ENCODE measurements at places on chromosomes 2 and 18. TPM values are rescaled to one million over a fixed set of nuclear protein-coding genes. Genes with fewer than 3 reads are reported as not detected.

Gene BOK
- total RNA-seq, result 6.7 TPM

Gene LYPD6B
- total RNA-seq, result 1.7 TPM

GRCh38 chr2:129550536-129550935 lies 428.9 kb upstream of the RAB6C start:
- no peak for DNase-seq

DNA sequence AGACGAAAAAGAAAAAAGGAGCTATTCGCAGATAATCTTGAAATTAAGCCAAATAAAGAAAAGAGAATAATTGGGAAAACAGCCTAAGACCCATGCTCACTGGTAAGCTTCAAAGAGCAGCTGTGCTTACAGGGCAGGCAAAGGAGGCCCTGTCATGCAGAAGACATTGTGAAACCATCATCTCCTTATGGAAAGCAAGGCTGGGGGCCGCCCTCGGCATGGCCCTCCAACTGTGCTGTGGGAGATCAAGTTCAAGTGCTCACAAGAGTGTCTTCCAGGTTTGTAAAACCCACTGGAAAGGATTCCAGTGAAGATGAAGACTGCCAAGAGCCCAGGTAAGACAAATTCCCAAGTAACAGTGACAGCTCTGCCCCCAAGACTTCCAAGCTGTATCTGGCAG lies 32.2 kb downstream of the ACVR1 start:
- no peak for DNase-seq

- DNase-seq, result no peak
These were observed 67.3 kb downstream of the TMEFF2 start for GRCh38 chr2:192127434-192127833.

- no peak for DNase-seq
These were observed 47.0 kb downstream of the STAT4 start for GRCh38 chr2:191103774-191104173.
